ENCODE measurements at places on chromosomes 2 and 18.

DNA sequence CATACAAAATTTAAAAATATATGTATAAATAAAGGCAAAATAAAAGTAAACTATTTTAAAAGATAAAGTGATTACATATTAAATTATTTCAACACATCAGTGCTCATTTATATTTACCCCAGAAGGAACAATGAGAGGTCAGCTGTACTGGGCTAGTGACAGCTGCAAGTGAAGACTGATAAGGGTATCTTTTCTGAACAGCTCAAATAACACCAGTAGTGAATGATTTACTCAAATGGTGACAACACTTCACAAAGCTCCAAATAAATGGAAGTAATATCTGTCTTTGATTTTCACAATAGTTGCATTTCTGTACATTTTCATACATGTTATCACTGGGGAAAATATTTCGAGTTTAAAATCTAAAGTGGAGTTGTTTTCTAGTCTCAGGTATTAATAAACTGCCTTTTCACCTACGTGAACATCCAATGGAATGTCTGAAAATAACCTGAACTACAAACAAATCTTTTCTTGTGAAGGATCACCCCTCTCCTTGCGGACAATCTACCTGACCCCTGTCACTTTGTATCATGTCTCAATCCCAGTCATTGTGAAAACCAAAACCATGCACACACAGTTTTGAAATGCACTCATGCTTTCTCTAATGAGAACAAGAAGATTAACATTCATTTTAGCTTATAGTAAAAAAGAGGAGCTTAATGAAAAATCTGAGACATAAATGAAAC lies 1928.8 kb upstream of the CELF4 start:
- no peak for DNase-seq

- no peak for DNase-seq
Measured at GRCh38 chr18:25842665-25843064, 247.7 kb downstream of the SS18 start.

DNA sequence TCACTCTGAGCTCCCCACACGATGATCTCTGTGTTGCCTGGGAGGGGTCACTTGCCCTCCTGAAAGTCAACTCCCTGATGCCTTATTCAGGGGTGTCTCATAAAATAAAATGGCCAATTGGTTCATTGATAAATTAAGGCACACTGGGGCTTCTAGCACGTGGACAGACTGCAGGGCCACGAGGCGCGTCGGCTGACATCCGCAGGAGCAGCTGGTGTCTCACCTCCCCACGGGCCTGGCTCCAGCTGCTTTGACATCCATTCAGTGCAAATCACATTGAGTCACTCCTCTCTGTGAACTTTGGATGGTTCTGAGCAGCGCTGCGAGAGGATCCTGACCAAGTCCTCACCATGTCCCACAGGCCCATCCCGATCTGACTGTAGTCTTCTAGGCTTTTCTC lies 4.6 kb upstream of the ST8SIA3 start:
- DNase-seq, result no peak

GRCh38 chr2:43676322-43677050 lies at the start of gene C1GALT1C1L:
Gene C1GALT1C1L (minus strand): TSS chr2:43676429. CDS start chr2:43676322, 107 bp downstream.
- DNase-seq, result no peak

DNA sequence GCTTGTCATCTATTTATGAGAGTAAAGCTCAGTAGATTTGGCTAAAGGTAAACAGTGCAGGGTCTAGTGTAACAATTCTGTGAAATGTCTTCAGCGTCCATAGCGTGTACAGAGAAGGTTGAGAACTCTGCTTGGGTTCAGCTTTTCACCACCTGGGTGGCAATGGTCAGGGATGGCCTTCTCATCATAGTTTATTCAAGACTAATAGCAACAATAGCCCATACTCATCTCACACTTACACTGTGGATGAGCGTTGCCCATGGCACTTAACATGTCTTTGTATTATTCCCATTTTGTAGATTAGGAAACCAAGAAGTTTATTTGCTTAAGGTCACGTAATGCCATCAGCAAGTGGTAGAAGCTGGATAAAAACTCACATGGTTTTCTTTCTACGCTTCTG lies 106.8 kb upstream of the RND3 start:
- DNase-seq, result no peak

DNA sequence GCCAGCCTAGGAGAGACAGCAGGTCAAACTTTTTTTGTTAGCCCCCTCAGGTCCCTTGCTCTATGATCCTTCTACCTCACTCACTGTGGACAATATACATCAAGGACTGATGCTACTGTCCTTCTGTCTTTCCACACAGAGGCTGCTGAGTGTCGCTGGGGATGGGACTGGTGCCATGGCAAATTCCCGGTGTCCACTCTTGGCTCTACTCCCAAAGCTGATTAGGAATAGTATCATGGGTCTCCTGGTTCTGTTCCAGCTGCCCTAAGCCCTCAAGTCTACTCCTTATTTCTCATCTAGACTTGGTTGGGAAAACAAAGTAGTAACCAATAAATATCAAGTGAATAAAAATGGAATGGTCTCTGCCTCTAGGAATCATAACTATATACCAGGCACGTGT lies 441.3 kb downstream of the TGIF1 start:
- DNase-seq, result no peak

- DNase-seq, result no peak
Measured at GRCh38 chr18:24923138-24923537, 428.8 kb downstream of the ZNF521 start.

DNA sequence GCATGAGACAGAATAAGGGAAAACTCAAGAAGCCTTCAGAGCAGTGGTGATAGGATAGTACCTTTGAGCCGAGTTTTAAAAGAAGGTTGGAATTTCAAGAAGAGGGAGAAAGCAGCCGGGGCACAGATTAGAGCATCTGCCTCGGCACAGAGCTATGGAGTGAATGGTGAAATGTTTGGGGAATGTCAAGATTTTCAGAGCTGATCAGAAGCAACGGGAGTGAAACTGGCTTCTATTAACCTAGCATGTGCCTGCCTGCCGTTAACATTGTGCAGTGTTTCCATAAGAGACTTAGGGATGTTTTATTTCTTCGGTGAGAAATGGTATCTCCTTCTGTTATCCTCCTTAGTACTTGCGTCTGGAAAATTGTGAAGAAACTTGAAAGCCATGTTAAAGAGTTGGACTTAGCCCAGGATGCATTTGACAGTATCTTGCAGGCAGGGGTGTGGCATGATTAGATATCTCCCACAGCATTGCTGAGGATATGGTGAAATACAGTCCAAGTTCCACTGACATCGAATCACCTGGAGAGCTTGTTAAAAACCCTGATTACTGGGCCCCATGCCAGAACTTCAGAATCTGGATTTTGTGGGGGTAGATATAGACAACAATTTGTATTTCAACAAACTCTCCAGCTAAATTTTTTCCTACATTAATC lies 96.8 kb upstream of the PPP1CB start:
- no peak for DNase-seq

DNA sequence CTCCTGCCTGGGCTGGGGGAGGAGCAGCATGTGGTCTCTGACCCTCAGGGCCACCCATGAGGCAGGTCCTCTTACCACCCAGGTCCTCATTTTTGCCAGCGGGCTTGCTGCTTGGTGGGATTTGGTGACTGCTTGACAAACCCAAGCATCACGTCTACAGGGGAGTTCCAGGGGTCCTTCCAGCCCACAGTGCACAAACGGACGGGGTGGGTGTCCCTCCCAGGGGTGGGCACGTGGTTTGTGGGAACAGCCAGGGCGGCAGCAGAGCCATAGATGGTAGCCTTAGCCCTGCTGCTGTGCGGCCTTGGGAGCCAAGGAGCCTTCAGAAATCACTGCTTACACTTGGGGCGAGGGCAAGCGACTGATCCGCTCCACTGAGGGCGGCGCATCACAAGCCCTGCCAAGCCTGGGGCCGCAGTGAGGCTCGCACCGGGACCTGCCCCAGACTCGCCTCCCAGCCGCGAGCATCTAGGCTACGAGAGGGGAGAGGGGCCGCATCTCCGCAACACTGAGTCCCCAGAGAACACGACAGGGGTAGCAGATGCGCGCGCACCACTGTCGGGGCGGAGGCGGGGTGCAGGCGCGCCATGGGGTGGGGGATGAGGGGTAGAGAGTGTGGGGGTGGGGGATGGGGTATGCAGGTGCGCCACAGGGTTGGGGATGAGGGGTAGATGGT lies 36.9 kb downstream of the SNED1 start:
- DNase-seq, result peak; percentile 17

DNA sequence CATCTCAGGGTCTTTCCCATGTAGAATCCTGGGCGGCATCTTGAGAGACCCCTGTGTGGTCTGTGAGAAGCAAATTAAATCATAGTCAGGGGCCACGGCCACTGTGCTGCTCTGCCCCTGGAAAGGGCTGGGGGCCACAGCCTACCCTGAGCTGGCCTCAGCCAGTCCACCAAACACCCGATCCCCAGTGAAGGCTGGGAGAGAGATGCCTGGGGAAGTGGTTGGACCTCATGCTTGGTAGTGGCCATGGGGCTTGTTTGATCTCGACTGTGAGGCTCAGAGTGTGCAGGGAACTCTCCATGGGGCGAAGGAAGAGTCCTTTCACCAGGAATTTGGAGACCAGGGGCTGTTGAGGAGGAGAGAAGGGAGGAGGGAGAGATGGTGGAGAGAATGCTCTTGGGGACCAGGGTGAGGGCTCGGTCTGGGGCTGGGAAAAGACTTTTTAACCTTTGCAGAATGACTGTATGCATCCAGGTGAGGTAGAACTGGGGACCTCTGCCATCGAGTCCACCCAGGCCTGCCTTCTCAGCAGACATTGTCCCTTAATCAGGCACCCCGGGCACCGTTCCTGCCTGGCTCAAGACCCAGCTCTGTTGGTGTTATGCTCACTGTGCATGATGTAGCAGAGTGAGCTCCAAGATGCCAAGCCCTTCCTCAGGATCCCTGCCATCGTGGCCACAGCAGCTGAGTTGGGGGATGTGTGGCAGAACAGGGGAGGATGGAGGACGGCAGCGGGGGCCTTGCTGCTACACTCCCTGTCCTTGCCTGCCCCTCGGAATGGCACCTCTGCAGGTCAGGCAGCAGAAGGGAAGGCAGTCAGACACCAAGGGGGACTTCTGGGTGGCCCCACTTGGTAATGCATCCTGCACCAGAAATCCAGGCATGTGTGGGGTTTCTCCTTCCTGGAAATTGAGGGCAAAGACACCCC lies 249.9 kb downstream of the DYSF start:
- DNase-seq, result no peak

GRCh38 chr2:53755121-53755520 lies 12.5 kb upstream of the CHAC2 start:
- no peak for DNase-seq

DNA sequence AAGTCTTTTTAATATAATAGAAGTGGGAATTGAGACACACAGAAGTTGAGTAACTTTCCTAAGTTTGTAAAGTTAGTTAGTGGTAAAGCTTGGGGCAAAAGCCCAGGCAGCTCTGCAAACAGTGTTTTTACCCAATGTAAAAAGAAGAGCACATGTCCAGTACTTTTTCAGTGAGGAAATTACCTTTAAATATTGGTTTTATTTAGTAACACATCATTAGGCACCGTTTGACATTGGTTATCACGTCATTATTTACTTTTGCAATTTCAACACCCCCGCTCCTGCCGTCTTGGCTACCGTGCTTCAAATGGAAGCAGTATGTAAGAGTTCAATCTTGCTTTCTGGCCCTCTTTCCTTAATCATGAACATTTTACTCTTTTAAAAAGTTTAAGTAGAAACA lies 807.9 kb downstream of the EPHA4 start:
- DNase-seq, result no peak

DNA sequence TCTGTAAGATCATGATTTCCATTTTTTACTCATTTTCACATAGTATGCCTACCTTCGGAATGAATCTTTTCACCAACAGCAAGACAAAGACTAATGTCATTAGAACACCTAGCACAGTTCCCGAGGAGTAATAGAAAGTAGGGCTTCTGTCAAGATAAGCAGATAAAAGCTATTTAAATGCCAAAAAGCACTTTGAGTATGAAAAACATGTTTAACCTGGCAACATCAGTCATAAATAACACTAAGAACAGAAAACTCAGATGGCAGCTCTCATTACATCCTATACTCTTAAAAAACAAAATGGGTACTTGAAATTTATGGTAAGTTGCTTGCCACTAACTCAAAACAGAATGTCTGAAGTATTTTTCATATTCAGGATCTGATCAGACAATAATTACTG lies 17.1 kb downstream of the NEMP2 start:
- DNase-seq, result no peak

GRCh38 chr2:176984987-176985386 lies 227.6 kb upstream of the HNRNPA3 start:
- DNase-seq, result no peak

DNA sequence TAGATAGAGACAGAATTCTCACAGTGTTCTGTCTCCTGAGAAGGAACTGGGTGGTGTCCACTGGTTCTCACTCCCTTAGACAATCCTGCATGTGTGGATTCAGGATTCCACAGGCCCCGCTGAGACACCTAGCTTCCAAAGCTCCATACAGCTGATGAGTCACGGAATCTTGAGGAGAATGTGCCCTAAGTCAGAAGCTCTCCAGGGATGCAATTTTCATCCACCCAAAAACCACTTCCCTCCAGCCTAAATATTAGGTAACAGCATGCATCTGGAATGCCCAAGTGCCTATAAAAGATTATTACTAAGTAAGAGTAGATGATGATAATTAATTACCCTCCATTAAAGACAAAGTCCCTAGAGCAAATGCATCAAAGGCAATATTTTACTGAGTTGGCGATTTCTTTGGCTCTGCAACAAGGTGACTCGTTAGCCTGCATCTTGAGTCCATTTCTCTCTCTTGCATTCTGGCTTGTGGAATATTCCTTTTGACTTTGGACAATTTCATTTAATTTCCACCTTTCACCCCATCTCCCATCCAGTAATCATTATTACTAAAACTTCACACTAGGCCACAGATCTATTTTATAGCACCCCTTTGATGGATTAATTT lies 475.1 kb downstream of the TNS1 start:
- DNase-seq, result no peak

DNA sequence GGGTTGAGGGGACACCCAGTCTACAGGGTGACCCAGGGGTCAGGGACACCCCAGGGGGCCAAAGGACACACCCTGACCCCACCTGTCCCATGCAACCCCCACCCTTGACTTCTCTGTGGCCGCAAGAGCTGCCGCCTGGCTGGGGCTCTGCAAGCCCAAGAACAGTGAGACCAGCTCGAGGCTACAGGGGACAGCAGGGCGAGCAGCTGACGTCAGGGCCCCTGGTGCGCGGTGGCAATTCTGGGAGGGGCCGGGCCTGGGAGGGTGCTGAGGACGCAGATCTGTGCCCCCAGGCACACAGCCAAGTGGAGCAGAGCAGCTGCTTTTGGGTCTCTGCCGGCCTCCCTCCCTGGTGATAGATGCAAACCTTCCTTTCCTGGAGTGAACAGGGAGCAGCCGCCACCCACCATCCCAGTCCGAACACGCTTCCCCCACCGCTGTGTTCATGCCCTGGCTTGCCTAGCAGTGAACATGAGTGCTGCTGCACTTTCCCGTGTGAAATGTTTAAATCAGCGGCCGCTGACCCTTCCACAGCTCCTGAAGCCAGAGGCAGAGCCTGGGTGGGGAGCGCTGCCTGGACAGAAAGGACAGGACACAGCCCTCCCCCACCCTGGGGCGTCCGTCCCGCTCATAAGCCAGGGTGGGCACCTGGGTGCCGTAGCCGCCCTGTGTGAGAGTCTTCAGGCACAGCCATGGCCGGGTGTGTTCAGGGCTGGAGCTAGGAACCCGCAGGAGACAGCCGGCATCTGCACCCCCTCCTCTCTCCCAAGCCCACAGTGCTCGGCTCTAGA lies 46.9 kb downstream of the SLC66A2 start:
- DNase-seq, result no peak

Data from stimulated activated CD8-positive, alpha-beta memory T cell treated with anti-CD3 and anti-CD28 coated beads, Interleukin-2, amount 100 ng/mL, for 1 hour (primary cell).